ENCODE measurements at places on chromosomes 7 and 10. TPM values are rescaled to one million over a fixed set of nuclear protein-coding genes. Genes with fewer than 3 reads are reported as not detected.

The CDHR3 gene
- total RNA-seq, result 28.7 TPM

The CDK5 gene
- total RNA-seq, result 13.7 TPM

DNA sequence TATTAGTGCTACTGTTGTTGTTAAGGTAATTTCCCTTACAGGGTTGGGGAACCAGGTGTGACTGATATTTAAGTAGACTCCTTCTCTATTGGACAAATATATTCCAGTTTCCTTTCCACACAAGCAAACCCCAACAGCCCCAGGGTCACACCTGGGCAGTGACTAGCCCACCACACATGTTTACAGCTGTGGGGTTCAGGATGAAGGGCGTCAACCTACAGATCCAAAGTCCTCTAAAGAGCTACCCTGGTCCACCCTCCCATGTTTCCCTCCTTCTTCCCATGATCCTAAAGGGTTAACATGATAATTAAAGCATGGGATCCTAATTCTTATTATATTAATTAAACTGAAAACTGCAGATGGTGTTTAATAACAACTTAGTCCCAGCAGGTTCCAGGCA, 701.5 kb downstream of the GRID1 start:
- DNase-seq, result no peak

The PNLIPRP3 gene
- total RNA-seq, result not detected
